ENCODE measurements at places on chromosomes 1 and 21.

DNA sequence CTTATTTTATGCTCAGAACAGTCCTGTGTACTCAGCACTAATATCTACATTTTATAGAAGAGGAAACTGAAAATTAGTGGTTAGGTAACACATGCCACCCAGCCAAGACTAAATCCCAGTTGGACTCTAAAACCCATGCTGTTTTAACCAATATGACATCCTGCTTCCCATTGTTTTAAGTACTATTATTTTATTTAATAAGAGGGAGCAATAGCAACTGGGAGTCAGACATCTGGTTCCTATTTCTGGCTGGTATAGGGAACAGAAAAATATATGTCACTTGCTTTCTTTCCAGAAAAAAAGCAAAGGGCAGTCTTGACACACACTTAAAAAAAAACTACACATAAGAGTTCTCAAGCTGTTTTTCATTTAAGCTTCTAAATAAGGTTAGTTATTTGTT, 11.9 kb downstream of the KLHL12 start:
- DNase-seq = no peak

GRCh38 chr21:36663033-36663855, 35.7 kb upstream of the SIM2 start:
- DNase-seq = no peak

DNA sequence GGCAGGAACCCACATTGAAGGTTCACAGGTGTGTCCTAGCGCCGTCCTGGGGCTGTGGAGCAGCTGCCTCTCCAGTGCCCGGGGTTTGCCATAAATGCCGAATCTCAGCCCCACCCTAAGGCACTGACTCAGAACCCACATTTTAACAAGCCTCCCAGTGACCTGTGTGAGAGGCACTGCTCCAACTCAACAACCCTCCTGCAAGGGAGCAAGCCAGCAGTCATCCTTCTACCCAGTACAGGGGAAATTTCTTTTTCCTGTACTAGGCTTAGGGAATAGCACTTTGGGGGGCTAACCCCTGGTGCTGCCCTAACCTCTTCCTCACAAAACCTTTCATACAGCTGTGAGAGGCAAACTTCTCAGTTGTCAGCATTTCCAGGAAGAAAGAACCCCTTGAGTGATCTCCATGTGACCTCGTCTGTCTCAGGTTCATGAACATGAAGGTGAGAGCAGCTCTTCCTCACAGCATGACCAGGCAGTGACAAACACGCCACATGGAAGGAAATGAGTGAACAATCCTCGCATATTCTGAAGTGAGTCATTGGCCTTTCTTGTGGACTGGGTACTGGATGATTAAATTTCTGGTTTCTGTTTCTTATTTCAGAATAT, 11.4 kb upstream of the BCAR3 start:
- DNase-seq = no peak

- no peak for DNase-seq
These were observed 39.1 kb downstream of the NIPAL3 start for GRCh38 chr1:24454673-24455072.

- no peak for DNase-seq
These were observed 45.4 kb downstream of the ADARB1 start for GRCh38 chr21:45119812-45120211.

DNA sequence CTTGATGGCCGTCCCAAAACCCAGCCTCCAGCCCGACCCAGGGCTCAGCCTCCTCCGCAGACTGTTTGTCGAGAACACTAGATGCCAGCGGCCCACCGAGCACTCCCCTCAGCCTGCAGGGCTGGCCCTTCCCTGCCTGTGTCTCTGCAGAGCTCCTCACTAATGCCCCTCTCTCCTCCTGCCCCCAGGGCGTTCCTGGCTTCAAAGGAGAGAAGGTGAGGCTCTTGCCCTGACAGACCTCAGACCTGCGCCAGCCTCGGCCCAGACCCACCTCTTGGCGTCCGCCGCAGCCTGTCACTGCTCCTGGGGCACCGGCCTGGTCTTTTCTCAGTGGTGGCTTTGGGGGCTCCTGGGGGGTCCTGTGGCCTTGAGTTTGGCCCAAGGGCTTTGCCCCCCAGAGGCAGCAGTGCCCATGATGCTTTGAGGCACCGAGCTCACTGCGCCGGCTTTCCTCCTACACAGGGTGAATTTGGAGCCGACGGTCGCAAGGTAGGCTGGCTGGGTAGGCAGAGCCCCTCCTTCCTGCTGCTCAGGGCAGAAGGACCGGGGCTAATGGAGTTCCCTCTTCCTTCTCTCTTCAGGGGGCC, 18.4 kb downstream of the COL6A2 start:
- no peak for DNase-seq

- no peak for DNase-seq
These were observed 251.4 kb downstream of the ZNF648 start for GRCh38 chr1:181809991-181810545.

DNA sequence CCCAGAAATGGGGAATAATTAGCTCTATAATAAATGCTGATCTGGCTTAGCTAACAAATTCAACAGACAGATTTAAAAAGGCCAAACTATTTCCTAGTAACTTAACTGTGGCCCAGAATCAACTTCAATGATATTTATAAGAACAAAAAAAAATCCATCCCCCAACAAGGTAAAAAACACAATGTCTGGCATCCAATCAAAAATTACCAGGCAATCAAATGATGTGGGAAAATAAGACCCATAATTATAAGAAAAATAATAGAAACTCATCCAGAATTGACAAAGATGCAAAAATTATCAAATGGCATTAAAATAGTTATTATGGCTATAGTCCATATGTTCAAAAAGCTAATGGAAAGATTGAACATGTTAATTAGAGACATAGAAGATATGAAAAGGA, 42.4 kb upstream of the CDC14A start:
- no peak for DNase-seq

- no peak for DNase-seq
These were observed 10.2 kb upstream of the IL10 start for GRCh38 chr1:206782448-206782847.

DNA sequence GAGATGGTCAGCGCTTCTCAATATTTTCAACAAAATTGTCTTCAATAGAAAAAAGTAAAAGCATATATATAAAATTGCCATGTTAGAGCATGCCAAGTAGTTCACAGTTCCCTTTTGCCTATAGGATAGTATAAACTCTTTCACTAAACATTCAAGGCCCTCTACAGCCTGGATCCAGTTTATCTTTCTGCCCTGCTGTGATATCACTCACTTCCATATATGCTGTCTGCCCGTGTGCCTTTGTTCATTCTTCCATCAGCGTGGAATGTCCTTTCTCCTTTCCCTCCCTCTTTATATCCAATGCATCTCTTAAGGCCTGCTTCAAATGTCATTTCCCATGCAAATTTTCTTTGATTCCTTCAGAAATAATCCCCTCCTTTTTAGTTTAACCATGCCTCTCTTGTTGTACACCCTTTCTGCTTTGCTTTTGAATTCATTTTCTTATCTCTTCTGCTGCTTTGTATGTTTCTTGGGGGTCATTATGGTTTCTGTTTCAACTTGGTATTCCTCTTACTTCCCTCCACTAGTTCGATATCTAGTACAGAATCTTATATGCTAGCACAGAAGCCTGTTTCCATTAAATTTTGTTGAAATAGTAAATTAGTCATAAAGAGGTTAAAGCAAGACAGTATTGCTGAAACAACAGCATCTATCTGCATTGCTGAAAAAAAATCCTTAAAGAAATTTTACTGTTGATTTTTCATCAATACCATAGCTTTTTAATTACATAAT, 44.7 kb downstream of the XCL2 start:
- no peak for DNase-seq

DNA sequence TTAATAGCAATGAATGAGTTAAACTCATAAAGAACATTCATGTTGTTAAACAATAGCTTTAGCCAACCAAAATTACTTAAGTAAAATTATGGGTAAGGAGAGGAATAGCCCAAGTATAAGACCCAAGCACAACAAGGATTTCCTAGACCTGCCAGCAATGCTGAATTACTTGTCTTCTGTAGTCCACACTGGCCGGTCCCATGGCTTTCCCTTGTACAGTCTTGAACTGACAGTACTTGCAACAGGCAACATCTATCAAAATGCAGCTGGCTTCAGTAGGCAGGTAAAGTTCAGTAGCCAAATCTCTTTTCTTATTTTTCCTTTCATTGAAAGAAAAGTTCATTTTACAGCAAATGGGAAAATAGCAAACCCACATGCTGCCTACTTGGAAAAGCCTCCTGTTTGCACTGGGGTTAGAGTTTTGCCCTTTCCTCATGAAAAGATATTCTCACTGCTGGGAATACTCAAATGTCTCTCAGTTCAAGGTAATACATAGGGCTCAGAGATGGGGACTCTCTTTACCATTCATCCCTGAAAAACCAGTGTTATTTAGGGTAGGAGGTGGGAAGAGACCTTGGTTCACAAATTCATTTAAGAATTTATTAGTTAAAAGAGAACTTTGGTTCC, 222.8 kb downstream of the TTLL7 start:
- no peak for DNase-seq

DNA sequence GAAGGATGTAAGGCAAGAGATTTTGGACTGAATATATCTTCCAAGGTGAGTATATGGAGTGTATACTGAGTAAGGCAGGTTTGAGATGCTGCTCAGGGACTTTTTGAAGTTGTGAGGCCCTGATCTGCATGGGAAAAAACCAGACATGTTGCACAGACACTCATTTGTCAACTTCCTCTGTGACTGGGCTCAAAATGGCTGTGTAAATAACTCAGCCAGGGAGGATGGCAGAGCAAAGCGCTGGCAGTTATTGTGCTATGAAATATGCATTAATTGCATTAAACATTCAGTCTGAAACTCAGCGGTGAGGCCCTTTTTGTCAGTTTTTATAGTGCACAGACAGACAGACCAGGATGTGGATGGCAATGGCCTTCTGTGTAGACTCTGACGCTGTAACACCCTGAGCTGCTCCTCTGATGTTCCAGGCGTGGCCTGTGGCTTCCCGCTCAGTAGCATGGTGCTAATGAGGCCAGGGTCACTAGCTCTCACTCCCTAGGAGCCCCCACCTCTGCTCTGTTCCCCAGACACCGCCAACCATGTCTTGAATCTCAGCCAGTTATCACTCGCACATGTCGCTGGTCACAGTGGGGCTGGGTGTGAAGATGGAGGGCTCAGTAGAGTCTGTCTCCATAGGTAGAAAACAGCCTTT, 307.0 kb upstream of the PROX1 start:
- DNase-seq = no peak

GRCh38 chr1:3811595-3811911, 15.3 kb upstream of the LRRC47 start:
- no peak for DNase-seq

- DNase-seq = no peak
These were observed 101.9 kb downstream of the ZNF644 start for GRCh38 chr1:90919900-90920299.

GRCh38 chr1:227869279-227869842, 53.9 kb downstream of the PRSS38 start:
- DNase-seq = no peak
